Glomerular endothelial cell (primary cell): ENCODE measurements at places on chromosomes 1 and 21. TPM values are rescaled to one million over a fixed set of nuclear protein-coding genes. Genes with fewer than 3 reads are reported as not detected.

DNA sequence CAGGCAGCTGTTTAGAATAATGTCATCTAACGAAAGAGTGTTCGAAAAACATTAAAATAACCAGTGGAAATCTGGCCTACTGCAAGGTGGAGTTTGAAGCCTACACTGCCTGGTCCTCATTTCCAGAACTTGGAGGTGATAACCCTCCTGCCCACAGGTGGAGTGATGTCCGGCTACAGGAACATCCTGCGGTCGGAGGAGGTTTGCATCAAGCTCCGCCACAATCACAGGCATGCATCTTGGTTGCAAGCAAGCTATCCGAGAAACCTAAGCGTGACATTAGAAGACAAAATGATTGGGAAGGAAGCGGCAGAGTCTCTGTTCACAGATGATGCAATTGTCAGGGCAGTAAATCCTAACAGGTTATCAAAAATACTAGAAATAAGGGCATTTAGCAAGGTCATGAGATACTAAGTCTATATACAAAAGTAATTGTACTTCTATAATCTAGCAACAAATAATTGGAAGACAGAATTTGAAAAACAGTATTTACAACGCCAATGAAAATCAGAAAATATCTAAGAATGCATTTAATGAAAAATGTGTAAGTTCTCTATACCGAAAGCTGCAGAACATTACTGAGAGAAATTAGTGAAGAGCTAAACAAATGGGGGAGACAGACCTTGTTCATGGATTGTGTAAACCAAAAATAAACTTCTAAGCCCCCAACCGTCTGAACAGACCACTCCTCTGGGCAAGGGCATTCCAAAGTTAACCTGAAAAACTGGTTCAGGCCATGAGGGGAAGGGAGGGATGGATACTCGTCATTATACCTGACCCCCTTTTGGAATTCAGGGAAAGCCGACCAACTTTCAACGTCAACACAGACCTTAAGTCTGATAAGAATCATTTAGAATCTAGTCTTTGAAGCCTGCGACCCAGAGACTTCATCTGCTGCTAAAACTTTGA, 4.7 kb upstream of the SLC19A1 start:
- no peak for DNase-seq

GRCh38 chr1:172813330-172813729, 154.4 kb downstream of the FASLG start:
- DNase-seq = no peak

RPTN gene
- not detected in 2 replicates for total RNA-seq

DNA sequence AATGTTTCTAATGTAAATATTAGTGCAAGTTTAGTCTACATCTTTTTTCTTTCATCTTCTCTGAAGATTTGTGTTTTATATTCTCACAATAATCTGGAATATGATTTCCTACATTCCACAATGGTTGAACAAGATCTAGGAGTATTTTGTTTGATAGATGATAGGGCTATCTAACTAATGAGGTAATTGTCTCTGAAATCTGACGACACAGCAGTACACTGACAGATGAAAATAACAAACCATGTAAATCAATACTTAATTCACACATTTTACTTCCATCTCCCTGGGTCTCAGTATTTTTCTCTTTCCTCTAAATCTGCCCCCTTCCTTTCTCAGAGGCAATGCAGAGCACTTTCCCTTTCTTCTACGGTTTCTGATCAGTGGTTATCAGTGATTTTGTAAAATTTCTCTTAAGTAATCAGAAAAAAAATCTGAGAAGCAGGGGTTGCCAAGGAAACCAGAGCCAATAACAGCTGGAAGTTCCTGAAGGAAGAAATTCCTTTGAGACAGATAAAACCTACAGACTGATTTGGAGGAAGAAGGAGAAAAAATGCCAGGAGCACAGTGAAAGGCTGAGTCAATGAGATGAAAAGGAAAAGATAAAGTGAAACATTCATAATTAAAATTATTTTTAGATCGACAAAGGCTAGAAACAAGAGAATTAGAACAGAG, 7.3 kb upstream of the ANKRD13C start:
- no peak for DNase-seq

DNA sequence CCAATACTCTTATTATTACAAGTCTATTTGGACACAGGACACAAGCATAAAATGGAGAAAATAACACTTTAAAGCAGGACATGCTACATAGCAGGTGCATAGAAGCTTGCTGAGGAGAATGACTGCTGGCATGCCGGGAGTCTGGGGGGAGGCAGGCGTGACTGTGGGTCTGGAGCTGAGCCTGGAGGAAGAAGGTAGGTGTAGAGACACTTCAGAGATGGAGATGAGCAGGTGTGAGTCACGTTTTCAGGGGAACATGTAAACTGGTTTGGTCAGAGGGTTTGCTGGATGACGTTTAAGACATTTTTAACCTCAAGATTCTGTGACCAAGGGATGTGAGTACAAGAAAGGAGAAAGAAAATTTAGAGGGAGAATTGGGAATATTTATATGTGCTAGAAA, 24.5 kb downstream of the OSCP1 start:
- no peak for DNase-seq

GJA8 gene
- total RNA-seq = not detected in 2 replicates

VSIG8 gene
- total RNA-seq = 0.35 TPM in 1 of 2 replicates, not detected in the other

DNA sequence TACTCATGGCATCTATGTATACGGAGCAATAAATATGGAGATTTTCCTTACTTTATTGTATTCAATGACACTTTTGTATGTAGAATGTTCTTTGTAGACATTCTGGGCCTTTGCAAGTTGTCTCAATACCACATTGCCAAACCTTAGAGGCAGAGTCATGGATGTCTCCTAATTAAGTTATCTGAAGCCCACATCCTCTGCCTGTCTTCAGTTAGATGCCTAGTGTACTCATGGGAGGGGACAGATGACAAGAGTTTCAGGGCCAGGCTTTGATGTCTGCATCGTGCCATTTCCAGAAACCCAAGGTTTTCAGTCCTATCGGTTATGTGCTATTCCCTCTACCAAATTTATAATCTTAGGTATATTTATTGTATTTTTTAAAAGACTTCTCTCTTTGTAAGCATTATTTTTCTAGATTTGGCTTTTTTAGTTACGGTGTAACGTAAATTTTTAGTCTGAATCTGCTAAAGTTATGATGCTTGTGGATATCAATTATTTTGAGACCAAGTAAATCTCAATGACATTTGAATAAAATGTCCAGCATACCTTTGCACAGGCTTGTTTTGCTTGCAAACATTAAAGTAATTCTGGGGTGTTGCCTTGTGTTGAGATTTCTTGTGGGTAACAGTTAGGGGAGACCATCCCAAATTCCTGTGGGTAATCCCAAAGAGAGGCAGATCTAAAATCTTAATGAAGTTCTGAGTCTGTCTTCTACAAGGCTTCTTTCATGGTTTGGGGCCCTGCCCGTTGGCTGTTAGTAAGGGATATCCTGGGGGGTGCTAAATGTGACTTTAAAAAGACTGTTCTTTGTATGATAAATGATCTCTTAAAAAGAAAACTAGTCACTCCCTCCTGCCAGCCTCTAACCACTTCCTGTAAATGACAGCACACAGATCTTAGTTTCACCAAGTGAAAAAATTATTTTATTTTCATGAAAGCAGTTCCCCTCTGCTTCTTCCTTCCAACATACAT, 8.0 kb upstream of the MACF1 start:
- no peak for DNase-seq

- no peak for DNase-seq
Measured at GRCh38 chr1:82343381-82343780, 542.6 kb downstream of the ADGRL2 start.

GRCh38 chr1:17860812-17861211, 105.7 kb downstream of the ACTL8 start:
- DNase-seq = no peak

DNA sequence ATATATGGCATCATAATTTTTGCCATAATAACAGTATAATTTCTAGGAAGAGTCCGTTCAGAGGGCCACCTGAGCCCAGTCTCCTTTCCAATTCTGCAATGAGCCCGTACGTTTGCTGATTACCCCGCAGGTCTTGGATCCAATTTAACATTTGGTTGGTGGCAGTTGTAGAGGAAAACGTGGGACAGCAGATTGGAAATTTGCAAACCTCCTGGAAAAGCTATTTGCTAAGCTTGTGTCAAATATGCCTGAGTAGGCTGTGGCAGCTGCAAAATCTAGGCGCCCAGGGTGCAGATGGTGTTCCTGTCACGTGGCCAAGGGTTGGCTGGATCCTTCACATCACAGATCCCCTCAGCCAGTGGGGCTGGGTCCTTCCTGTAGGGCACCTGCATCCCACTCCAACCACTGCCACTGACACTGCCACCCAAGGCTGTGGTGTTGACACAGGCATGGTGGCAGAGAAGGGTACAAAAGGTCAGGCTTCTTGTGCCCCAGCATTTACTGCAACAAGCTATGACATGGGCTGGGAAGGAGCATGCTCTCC, 174.8 kb upstream of the SYT6 start:
- no peak for DNase-seq

CCDC17 gene
- 0.82 and 1.9 TPM in 2 replicates for total RNA-seq

GRCh38 chr1:95282518-95282895, 48.5 kb downstream of the RWDD3 start:
- DNase-seq = no peak

DNA sequence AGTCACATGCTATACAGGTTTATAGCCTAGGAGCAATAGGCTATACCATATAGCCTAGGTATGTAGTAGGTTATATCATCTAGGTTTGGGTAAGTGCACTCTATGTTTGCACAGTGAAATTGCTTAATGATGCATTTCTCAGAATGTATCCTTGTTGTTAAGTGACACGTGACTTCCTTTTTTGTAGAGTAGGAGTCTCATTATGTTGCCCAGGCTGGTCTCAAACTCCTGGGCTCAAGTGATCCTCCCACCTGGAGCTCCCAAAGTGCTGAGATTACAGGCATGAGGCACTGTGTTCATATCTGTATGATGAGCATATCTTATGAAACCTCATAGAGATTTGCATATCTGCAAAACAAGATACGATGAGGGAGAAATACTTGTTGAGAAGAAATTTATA, 13.8 kb upstream of the ABCB10 start:
- no peak for DNase-seq

DNA sequence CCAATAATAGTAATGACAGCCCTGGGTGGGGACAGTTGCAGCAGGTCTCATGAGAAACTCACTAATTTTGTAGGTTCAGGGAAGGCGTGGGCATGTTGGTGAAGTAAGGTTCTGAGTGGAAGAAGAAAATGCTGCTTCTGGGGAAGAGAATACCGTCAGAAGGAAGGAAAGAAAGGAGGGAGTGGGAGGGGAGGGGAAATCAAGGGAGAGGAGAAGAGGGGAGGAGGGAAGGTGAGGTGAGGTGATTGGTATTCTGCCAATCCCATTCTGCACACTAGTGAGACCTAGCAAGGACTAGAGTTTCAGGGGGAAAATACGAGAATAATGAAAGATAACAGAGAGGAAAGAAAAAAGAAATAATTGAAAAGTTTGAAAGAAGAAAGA, 32.4 kb upstream of the MGST3 start:
- no peak for DNase-seq

RAP1A gene
- total RNA-seq = 41.4 and 42.5 TPM in 2 replicates

- no peak for DNase-seq
Measured at GRCh38 chr1:193747579-193747978, 561.2 kb upstream of the B3GALT2 start.

DNA sequence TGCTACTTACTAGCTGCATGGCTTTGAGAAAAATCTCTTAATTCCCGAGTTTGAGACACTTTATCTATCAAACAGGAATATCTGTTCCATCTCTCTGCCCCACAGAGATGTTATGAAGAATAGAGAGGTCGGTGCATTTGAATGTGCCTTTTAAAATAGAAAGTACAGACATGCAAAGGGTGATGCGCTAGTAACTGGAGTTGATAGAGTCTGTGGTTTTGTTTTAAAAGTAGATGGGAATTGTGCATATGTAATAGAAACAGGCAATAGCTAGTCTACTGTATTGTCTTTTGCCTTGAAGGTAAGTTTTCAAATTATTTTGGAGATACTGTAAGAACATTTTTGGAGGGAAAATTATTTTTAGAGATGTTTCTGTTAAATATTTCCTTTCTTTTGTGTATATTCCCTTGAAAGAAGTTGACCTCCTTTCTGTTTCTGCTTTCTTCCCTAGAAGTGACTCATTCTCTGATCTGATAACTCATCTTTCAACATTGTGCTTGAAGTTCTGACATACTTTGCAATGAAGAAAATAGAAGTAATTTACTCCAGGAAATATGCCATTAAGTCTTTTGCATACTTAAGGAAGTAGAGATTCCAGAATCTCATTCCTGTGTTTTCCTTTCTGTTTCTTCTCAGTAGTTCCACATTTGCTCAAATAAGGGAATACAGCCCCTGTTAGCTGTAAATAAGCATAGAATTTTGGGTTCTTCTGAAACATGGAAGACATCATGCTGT, 151.6 kb downstream of the SDCCAG8 start:
- DNase-seq = peak; percentile 39

LUZP1 gene
- total RNA-seq = 64.9 and 71.9 TPM in 2 replicates

DNA sequence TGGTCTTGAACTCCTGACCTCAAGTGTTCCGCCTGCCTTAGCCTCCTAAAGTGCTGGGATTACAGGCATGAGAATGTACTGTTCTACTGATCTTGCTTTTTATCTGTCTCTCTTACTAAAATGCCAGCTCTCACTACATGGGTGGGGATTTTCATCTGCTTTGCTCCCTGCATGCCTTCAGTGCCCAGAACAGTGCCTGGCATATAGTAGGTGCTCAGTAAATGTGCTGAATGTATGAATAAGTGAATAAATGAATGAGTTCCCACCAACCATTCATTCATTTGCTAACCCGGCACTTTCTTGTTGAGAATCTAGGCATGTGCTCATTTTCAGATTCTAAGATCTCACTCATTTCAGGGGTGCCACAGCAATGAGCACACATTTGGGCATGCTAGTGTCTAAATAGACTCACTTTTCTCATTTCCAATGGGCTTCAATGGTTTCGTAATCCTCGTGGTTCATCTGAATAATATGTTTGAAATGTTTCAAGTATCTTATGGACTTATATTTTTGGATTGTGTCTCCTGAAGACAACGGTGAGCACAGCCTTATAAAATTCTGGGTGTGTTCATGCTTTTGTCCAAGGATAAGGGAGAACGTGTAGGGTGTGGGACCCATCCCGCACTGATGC, 7.6 kb downstream of the DHRS3 start:
- no peak for DNase-seq

IFI44 gene
- 8.2 and 35.1 TPM in 2 replicates for total RNA-seq

GRCh38 chr1:76510672-76511557, 356.4 kb upstream of the ST6GALNAC5 start:
- DNase-seq = no peak

CHI3L1 gene
- 0.12 and 0.48 TPM in 2 replicates for total RNA-seq

NHLH1 gene
- total RNA-seq = 0.05 TPM in 1 of 2 replicates, not detected in the other

- DNase-seq = no peak
Measured at GRCh38 chr1:229383961-229384360, 41.1 kb upstream of the CCSAP start.

DENND1B gene
- 2.4 and 8.2 TPM in 2 replicates for total RNA-seq

GRCh38 chr1:154404984-154405746, at the start of gene IL6R:
IL6R (plus strand) TSS chr1:154405343; CDS start chr1:154405630, 287 bp downstream.
- DNase-seq = no peak

DNA sequence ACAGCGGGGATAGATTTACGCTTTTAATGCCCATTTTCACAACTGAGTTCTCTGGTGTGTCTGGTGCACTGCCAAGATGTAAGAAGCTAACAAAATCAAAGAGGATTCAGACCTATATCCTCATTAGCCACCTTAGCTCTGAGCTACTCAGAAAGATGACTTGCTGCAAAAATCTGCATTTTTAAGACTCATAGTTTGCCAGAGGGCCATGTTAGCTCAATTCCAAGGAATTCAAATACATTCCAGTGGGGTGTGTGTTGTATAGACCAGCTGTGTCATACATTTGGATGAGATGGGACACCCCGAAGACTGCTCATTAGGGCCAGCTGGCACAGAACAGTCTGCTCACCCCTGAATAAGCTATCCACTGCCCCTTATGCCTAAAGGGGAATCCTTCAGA, 8.9 kb downstream of the DENND2D start:
- DNase-seq = no peak

CFHR4 gene
- not detected in 2 replicates for total RNA-seq
